ENCODE measurements at places on chromosomes 3 and 15.

DNA sequence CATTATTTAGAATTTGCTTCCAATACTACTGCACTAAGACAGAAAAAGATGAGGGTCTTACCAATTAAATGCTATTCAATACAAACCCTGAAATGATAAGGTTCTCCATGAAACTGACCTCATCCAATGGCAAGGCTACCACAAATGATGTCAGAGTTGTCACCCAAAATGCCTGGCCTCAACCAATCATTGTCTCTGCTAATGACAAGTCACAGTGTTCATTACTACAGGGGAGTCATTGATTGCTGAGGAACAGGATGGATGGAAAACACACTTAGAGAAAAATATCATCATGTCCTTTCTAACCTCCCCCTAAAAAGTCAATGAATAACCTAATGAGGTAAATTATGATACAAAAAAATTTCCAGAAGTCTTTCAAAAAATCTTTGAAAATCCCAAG is 91.0 kb downstream of the FOXP1 start:
- DNase-seq: no peak

- DNase-seq: no peak
Observed at GRCh38 chr3:47577583-47578118, 1.0 kb downstream of the CSPG5 start.

DNA sequence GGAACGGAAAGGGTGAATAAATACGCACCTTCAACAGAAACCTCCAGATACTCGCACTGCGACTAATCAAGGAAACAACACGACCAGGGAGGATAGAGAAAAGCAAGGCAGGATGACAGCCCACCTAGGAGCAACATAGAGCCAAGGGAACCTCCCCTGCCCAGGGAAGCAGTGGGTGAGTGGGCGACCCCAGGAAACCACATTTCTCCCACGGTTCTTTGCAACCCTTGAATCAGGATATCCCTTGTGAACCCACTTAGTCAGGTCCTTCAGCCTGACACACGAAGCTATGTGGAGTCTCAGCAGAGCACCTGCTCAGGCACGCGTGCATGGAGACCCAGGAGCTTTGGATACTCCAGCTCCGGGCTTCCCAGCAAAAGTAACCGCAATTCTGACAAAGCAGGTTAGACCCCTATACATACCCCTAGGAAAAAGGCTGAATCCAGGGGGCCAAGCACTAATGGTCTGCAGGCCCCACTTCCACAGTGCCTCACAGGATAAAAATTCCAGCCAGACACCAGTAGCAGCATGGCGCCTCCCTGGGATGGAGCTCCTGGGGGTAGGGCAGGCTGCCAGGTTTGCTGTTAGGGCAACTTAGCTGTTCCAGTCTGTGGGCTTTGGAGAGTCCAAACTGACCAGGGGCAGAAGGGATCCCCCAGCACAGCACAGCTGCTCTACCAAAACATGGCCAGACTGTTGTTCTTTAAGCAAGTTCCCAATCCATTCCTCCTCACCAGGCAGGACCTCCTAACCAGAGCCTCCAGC is 38.4 kb upstream of the PXYLP1 start:
- DNase-seq: no peak

DNA sequence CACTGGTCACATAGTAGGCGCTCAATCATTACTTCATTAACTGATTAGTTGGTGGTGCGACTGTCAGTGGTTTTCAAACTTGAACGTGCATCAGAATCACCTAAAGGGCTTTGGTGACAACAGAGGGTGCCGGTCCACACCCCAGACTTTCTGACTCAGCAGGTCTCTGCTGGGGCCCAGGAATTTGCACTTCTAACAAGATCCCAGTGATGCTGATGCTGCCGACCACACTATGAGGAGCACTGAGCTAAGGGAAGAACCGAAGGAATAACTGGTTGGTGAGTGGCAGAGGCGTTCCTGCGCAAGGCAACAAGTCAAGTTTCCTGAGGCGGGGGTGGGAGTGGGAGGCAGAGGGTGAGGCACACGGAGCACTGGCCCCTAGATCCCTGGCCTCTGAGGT is 18.8 kb downstream of the HAPLN3 start:
- DNase-seq: no peak

DNA sequence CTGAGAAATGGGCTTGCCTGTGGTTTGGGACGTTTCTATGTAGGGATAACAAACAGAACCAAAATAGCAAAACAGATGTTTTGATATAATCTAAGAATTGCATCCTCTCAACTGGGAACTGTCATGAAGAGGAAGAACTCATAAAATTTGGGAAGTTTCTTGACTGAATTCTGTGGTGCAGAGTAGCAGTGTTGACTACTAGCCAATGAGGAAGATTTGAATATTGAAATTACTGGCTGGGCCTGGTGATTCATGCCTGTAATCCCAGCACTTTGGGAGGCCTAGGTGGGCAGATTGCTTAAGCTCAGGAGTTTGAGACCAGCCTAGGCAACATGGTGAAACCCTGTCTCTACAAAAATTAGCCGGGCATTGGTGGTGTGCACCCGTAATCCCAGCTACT is 42.2 kb downstream of the ZNF609 start:
- DNase-seq: no peak

- DNase-seq: no peak
Observed at GRCh38 chr3:124336067-124336656, 344.2 kb upstream of the ROPN1 start.

- no peak for DNase-seq
Observed at GRCh38 chr3:146425341-146425740, 44.0 kb downstream of the PLSCR2 start.

- DNase-seq: no peak
Observed at GRCh38 chr15:25240461-25241021, 198.3 kb downstream of the UBE3A start.

DNA sequence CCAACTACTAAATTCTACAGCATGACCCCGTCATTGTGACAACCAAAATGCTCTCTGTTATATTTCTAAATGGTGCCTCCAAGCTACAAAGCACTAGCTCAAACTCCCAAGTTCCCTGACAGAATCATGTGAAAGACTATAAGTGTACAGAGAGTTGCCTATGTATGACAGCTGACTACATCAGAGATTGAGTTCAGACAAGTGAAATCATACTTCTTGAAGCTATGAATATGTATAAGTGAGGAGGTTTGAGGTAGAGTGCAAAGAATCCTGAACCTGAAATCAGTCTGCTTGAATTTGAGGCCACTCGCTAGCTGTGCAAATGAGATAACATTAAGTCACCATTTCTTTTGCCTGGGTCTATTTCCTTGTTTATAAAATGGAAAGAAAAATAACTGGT is 63.9 kb upstream of the TP63 start:
- no peak for DNase-seq

DNA sequence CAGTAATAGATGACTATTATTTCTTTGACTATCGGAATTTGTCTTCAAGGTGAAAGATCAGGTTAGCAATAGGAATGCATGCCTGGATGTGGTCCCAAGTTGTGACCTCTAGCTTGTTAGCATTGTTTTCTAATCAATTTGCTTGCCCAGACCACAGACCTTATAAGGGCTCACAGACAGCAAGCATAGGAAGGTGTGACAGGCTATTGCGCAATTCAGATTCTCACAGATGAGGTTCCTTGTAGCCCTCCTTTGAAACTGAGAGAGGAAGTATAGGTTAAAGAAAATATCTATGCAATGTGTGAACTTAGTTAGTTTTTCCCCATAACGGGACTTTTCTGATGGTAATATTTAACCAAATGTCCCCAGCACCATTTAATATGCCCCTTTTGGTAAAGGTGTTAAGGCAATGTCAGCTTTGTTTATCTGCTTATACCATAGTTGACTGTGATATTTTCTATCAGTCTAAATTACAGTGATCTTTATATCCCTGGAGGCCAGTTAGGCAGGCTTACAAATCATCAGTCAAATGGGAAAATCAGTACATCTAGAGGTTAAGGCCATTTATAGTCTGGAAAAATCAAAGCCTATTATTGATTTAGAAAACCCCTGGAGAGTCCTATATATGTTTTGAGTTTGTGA is 168.1 kb upstream of the MBNL1 start:
- no peak for DNase-seq

GRCh38 chr3:114214542-114215341 is 22.6 kb downstream of the ZNF80 start:
- DNase-seq: no peak

DNA sequence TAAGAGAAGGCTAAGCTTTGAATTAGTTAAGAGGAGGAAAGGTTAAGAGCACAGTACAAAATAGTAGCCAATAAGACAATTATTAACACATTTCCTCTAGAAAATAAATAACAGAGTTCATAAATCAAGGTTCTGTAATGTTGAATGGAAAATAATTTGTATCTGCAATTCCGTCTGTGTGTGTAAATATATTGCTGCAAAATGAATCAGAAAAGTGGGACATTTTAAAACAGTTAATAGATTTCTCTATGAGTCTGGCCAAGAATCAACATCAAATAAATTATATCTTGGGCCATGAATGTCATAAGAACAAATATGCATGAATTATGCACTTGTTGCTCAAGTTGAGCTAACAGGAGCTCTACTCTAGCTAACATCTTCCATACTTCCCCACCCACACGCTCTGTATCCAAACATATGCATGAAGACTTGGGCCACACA is 14.2 kb upstream of the SUCNR1 start:
- no peak for DNase-seq

GRCh38 chr3:61438253-61439121 is 122.9 kb upstream of the PTPRG start:
- no peak for DNase-seq

- DNase-seq: no peak
Observed at GRCh38 chr15:82995938-82996337, 9.9 kb downstream of the RAMAC start.

GRCh38 chr3:22101811-22102210 is 350.8 kb upstream of the ZNF385D start:
- no peak for DNase-seq

DNA sequence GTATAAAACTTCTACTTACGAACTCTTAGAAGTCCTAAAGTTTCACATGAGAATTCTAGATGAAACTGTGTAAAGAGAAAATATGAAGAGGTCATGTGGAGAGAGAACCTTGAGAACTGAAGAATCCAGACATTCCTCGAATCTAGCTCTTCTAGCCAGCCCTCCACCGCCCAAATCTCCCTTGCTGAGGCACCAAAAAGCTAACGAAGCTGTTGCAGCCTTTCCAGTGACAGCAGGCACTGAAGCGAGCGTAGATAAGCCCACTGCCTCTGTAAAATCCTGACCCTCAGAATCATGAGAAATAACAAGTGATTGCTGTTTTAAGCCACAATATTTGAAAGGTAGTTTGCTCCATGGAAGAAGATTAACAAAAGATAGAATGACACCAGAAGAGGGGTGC is 134.0 kb downstream of the GOLGA6L6 start:
- DNase-seq: no peak

DNA sequence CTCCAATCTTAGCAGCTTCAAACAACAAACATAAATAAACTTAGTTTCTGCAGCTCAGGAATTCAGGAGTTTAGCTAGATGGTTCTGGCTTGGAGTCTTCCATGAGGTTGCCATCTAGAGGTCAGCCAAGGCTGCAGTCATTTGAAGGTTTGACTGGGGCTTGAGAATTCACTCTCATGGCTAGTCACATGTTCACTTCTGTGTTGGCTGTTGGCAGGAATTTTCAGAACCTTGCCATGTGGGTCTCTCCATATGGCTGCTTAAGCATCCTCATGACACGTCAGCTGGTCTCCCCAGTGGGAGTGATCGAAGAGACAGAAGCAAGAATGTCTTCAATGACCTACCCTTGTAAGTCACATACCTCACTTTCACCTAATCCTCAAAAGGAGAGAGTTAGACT is 269.2 kb upstream of the CNTN3 start:
- DNase-seq: peak; percentile 24

- no peak for DNase-seq
Observed at GRCh38 chr3:169062501-169062900, 601.0 kb downstream of the MECOM start.

DNA sequence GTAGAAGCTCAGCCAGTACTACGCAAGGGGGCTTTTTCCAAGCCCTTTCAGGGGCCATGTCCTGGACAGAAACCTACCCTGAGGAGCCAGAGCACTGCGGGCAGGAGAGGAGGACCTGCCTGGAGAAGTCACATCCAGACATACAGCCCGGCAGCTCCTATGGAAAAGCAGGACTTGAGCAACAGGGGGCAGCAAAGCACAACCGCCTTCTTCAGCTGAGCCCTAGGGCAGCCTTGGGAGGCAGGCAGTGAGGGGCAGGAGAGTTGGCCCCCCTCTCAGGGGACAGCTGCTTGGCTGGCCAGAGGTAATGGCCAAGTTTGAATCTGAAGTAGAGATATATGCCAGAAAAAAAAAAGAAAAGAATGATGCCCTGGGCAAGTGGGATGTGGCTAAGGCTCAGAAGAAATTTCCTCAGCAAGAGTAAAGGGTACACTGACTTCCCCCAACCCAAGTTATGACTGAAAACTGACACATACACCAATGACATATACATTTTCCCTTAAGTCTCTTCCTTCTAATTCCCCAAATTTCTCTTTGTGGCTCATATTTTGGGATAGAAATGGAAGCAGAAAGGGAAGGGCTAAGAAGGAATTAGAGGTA is 56.9 kb downstream of the CYP19A1 start:
- peak; percentile 80 for DNase-seq

DNA sequence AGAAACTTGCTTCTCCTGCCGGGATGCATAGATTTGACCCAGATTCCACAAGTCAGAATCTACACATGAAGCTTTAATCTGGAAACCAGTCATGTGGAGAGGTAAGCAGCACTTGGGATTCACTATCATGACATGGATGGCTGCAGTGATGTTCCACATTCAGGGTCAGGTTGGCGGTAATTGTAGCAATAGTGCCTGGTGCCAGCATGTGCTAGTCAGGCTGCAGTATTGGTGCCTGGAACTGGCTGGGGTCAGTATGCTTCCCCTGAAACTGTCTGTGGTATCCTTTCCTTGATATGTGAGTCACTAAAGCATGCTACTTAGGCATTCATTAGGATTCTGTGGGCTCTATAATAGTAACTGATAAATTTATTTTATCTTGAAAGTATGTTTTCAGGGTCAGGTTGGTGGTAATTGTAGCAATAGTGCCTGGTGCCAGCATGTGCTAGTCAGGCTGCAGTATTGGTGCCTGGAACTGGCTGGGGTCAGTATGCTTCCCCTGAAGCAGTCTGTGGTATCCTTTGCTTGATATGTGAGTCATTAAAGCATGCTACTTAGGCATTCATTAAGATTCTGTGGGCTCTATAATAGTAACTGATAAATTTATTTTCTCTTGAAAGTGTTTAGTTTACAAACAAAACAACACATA is 1439.2 kb downstream of the ZPLD1 start:
- no peak for DNase-seq

DNA sequence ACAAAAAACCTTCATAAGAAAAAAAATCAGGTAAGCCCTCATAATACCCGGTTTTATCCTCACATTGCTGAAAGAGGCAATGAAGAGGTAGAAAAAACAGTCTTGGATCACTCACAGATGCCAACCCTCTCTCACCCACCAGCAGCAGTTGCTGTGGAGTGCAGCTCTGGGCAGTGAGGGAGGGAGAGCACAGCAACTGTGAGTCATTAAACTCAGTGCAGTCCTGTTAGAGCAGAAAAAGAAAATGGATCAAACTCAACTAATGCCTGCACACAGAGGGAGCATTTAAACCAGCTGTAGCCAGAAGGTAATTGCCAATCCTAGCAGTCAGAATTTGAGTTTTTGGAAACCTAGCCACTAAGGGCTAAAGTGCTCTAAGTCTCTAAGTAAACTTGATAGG is 1050.6 kb upstream of the ALCAM start:
- DNase-seq: no peak

- no peak for DNase-seq
Observed at GRCh38 chr15:76642671-76643070, 262.5 kb downstream of the SCAPER start.

Measured in WERI-Rb-1 (cell line).